ENCODE measurements at places on chromosomes 7 and 10. TPM values are rescaled to one million over a fixed set of nuclear protein-coding genes. Genes with fewer than 3 reads are reported as not detected.

The ELN gene
- 0.50 TPM for total RNA-seq

The TMUB1 gene
- 38.1 TPM for total RNA-seq

The MPP7 gene
- total RNA-seq = 23.0 TPM

The FOXP2 gene
- 0.17 TPM for total RNA-seq

The AOC1 gene
- not detected for total RNA-seq

The CNPY1 gene
- total RNA-seq = not detected

The XRCC2 gene
- total RNA-seq = 1.2 TPM

The IFRD1 gene
- 74.2 TPM for total RNA-seq

The BNIP3 gene
- 37.3 TPM for total RNA-seq

The WAPL gene
- 37.5 TPM for total RNA-seq

Measured in mammary epithelial cell (primary cell).